ENCODE measurements at places on chromosomes 7 and 10.

GRCh38 chr10:4429571-4429970, 396.4 kb upstream of the AKR1E2 start:
- DNase-seq: no peak

DNA sequence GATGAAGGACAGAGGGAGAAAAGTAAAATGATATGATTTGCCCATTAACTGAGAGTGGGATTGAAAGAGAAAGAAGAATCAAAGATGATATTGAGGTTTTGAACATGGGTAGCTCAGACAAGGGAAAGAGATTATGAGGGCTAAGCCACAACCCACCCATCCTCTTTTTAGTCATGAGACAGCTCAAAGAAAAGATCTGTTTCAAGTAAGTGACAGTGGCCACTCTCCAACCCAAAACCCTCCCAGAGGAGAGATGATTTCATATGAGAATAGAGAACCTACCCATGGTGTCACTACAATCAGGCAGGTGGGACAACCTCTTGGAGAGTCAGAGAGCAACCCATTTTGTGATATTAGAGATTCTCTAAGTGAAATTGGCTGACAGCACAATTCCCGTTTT, 32.2 kb downstream of the PLXNA4 start:
- DNase-seq: no peak

DNA sequence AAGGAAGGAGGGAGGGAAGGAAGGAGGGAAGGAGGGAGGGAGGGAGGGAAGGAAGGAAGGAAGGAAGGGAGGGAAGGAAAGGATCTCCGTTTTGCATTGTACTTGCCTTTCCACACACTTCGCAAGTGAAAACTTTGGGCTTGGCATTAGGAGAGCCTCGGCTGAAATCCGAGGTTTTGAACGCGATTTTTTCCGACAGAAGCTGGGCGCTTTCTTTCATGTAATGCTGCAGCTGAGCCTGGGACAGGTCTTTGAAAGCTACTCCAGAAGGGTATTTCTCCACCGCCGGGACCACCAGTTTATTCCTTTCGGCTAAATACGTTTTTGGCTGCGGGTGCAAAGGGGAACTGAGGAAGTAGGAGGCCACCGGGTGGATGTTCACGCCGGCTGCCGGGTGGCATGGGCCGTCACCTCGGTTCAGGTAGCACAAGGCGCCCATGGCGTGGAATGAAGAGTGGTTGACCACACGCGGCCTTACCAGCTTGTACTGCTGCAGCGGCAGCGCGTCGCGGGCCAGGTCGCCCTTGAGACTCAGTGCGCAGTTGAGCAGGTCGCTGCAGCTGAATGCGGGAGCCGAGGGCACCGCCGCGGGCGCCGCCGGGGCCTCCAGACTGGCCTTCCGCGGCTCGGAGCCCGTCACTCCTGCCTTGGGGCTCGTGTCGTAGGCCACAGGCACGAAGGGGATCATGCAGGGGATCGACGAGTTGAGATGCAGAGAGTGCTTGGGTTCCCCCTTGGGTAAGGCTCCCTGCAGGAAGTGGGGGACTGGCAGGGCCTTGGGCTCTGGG, 825 bp downstream of the FEZF1 start:
- no peak for DNase-seq

GRCh38 chr10:76675951-76676587, 961.5 kb downstream of the KCNMA1 start:
- peak; percentile 23 for DNase-seq

- DNase-seq: no peak
Observed at GRCh38 chr10:64426745-64427144, 905.5 kb downstream of the REEP3 start.

- DNase-seq: no peak
Observed at GRCh38 chr10:127945341-127945758, 38.4 kb downstream of the PTPRE start.

DNA sequence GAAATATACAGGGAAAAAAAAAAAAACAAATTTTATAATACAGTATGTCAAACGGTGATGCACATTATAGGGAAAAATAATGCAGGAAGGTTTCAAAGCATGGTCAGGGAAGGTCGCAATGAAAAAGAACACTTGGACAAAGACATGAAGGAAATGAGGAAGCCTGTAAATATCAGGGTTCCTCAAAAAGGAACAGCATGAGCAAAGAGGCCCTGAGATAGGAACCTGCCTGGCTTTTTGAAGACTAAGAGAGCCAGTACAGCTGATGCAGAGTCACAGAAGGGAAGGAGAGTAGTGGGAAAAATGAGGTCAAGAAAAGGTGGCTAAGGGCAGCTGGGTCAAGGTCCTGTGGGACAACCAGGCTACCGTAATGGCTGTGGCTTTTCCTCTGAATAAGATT, 1.9 kb downstream of the VPS41 start:
- no peak for DNase-seq

- no peak for DNase-seq
Observed at GRCh38 chr10:113412161-113412560, 140.7 kb upstream of the HABP2 start.

GRCh38 chr10:90179696-90180407, 478.5 kb downstream of the KIF20B start:
- peak; percentile 46 for DNase-seq

- DNase-seq: no peak
Observed at GRCh38 chr7:106220307-106220706, 64.5 kb downstream of the NAMPT start.

GRCh38 chr7:157949711-157950110, 612.9 kb downstream of the DNAJB6 start:
- DNase-seq: no peak

DNA sequence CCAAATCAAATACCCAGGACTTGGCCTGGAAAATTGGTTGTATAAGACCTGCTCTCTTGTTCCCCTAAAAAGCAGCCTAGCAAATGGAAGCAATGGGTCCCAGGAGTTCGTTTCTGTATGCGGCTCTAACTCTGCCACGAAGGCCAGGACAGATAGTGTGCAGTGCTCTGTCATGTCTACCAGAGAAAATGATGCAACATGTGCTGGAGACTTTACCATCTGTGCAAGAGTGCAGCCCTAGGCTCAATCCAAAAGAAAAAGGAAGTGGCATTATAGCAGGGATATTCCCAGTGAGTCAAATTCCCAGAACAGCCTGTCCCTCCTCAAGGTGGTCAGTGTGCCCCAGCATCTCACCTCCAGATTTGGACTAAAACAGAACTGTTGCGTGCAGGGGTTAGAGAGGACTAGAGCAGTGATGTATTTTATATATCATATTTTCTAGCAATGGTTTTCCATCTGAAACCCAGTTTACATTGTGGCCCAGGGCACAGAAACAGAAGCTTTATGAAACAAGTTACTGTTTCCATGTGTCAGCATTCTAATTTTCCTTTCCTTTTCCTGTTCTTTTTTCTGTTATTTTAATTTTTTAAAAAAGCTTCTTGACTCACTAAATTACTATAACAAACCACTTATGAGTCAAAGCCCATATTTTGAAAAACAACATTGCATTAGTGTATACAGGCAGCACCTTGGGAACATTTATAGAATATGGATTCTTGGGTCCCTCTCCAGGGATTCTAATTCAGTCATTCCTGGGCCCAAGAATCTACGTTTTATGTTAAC, 311.2 kb downstream of the RNLS start:
- DNase-seq: no peak

DNA sequence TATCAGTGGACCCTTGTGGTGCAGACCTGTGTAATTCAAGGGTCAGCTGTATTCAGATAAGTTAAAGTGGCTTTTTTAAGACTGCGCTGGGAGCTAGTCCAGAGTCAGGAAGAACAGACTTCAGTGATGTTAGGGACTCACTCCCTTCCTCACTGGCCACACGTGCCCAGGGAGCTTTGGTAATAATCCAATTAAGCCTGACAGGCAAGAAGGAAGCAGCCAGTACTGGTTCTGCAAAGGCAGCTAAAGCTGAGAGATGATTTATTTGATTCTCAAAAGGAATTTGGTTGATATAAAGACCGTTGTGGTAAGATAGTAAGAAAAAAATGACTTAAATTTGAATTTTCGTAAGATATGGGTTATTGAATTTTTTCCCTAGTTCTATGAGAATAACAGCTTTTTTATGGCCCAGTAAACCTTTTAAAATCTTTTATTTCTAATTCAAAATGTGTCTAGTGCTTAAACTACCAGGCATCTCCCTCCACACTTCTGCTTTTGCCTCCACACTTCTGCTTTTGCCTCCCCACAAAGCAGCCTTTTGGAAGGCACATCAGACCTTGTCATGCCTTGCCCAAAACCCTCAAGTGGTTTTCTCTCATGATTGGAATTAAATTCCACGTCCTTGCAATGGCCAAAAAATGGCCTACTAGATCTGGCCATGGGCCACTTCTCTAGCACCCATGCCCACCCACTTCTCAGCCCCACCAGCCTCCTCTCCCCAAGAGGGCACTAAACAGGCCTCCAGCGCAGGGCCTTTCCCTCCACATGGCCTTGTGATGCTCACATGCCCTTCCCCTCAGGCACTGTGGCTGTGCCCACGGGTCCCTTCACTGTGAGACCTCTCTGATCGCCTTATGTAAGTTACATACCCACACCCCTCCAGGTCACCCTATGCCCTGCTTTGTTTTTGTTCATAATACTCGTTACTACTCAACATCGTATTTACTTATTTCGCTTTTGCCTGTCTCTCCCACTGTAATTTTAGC, 92.5 kb downstream of the POU6F2 start:
- no peak for DNase-seq

DNA sequence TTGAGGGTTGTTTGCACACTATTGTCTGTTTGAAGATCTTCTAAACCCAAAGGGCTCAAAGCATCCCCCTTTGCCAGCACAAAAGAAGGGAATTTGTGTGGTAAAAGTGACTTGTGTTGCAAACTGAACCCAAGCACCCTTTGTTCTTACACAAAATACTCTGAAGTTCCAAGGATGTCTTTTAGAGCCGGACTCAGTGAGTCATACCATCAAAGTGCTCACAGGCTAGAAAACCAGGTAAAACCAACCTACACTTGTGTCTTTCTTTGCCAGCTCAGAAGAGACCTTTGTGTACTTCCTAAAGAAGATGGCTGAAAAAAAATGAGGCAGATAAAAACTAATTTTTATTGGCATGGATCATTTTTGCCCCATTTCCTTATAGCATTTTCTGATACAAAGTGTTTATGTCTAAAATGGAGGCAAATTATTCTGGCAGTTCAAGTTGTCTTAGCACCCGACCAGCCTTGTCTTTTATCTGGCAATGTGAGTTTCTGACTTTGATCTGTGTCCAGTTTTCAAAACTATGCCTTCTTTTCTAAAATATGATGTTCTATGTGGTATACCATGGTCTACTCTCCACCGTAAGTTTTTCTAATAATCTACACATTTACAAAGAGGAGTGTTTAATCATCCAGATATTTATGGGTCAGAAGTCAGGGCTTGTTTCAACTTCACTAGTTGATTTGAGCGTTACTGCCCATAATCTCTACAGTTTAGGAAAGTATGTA, 128.4 kb upstream of the FZD1 start:
- no peak for DNase-seq

GRCh38 chr10:102463983-102464382, 12.6 kb upstream of the C10orf95 start:
- no peak for DNase-seq

GRCh38 chr7:15998617-15999016, 312.1 kb upstream of the MEOX2 start:
- no peak for DNase-seq

DNA sequence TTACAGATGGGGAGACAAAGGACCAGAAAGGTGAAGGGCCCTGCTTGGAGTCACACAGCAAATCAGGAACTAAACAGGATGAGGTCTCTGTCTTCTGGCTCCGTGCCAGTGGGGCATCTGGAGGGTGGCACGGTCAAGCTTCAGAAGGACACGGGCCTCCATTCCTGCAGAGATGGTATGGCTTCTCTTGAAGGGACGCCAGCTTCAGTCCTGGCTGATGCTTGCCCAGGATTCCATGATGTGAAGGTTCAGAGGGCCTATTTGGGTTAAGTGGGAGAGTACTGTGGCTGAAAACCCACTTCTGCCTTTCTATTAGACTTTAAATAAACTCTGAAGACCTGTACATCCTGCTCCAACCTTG, 6.1 kb downstream of the RAMP3 start:
- DNase-seq: no peak

- DNase-seq: no peak
Observed at GRCh38 chr10:84265418-84265817, 20.6 kb downstream of the RGR start.

DNA sequence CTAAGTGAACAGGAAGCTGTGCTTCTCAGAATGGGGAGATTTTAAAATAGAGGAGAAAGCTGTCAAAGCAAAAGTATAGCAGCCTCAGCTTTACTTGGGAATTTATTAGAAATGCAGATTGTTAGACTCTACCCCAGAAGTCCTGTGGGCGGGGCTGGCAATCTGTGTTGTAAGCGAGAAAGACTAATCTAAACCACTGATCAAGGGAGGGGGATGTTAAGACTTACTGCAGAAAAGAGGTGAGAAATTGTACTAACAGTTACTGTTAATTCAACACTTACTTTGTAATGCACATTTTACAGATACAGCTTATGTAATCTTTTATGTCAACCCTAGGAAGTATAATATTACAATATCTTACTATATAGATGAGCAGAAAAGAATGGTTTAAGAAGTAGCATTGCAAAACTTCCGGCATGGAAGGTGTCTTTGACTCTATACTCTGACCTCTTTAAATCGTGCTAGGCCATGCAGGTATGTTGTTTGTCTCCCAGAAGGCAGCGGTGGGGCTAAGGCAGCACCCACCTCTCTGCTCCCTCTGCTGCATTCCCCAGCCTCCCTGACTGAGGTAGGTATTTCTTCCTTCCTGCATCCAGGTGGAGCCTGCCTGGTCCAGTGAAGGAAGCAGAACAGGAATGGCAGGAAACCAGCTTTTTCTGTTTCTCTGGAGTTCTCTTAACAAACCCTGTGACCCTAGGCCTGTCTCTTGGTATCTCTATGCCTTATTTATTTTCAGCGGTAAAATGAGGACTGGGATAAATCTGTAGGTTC, 462.2 kb downstream of the AUTS2 start:
- DNase-seq: no peak

GRCh38 chr10:89633484-89633883, 11.6 kb downstream of the PANK1 start:
- peak; percentile 44 for DNase-seq

- DNase-seq: no peak
Observed at GRCh38 chr7:157019718-157020451, 9.4 kb upstream of the MNX1 start.

GRCh38 chr10:31683682-31684081, 244.9 kb downstream of the ARHGAP12 start:
- DNase-seq: no peak

GRCh38 chr10:71073451-71074175, 138.8 kb upstream of the UNC5B start:
- DNase-seq: no peak

DNA sequence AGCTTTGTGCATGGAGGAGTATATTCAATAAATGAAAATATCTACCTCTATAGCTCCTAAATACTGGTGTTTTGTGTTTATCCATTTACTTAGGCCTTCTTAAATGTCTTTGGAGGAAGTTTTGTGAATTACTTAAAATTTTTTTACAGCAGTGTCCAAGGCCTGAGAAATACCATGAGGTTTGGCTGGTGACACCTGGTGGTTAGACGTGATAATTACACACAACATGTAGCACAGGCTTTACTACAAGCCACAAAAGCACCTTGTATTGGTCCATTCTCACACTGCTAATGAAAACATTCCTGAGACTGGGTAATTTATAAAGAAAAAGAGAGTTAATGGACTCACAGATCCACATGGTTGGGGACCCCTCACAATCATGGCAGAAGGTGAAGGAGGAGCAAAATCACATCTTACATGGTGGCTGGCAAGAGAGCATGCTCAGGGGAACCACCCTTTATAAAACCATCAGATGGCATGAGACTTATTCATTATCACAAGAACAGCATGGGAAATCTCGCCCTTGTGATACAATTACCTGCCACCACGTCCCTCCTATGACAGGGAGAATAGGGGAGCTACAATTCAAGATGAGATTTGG, 20.6 kb downstream of the HYAL4 start:
- peak; percentile 7 for DNase-seq
